Gastroesophageal sphincter (tissue), 4 donors: ENCODE measurements at places on chromosomes 2 and 18. TPM values are rescaled to one million over a fixed set of nuclear protein-coding genes. Genes with fewer than 3 reads are reported as not detected.
A peak's percentile ranks its signal among the peaks of the same experiment; 100 is the strongest.

The GCKR gene
- total RNA-seq: 0.58 TPM

The ASB18 gene
- total RNA-seq: not detected

The NCKAP5 gene
- total RNA-seq: 0.57 TPM

The COX5B gene
- total RNA-seq: 319 TPM

The TMEM150A gene
- 17.6 TPM for total RNA-seq

The RAPGEF4 gene
- total RNA-seq: 3.1 TPM

The TGFBRAP1 gene
- total RNA-seq: 31.5 TPM

The RFTN2 gene
- total RNA-seq: 7.4 TPM

DNA sequence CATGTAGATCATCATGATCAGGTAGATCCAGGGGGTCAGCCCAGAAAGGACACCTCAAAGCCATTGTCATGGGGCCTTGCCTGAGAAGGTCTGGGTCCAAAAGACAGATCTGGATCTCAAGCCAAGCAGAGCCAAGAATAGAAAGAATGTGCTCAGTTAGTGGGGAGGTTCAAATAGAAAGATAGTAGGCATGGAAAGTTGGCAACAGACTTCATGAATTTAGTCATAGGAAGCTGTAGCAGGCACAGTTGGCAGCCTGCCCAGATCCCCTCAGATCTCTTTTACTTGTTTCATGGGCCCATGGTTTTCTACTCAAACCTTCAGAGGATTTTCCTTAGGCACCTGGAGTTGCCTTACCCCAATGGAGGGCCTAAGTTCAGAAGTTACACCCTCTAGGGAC, 767.0 kb downstream of the SLC4A3 start:
- no peak for ATAC-seq

- ATAC-seq: no peak
Measured at GRCh38 chr2:50564766-50565165, 467.2 kb downstream of the NRXN1 start.

- no peak for ATAC-seq
Measured at GRCh38 chr18:43093646-43094045, 21.8 kb downstream of the RIT2 start.

- peak; percentile 81 for ATAC-seq
Measured at GRCh38 chr18:77054606-77055428, 77.8 kb downstream of the MBP start.

DNA sequence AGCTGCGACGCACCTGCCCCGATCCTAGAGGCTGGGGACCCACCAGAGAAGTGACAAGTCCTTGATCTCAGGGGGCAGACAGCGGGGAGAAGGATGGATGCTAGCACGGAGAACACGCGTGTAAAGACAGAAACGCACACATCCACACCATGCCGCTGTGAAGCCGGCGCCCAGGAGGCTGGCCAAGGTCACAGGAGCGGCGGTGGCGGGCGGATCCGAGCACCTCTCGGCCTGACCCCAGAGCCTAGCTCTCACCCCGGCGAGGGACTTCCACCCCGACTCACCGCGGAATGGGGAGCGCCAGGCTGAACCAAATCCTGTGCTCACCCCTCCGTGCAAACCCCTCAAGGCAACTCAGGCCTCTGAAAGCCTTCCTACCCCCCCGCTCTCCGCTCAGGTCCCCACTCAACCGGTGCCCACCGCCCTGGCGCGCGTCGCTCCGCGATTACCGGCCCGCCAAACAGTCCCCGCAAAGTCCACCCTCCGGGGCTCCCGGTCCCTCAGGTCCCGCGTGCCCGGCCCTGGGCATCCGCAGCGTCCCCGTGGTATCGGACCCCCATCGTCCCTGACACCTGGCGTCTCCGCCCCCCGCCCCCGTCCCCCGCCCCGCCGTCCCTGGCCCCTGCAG, 460 bp upstream of the LRRFIP1 start:
- peak; percentile 29 for ATAC-seq

DNA sequence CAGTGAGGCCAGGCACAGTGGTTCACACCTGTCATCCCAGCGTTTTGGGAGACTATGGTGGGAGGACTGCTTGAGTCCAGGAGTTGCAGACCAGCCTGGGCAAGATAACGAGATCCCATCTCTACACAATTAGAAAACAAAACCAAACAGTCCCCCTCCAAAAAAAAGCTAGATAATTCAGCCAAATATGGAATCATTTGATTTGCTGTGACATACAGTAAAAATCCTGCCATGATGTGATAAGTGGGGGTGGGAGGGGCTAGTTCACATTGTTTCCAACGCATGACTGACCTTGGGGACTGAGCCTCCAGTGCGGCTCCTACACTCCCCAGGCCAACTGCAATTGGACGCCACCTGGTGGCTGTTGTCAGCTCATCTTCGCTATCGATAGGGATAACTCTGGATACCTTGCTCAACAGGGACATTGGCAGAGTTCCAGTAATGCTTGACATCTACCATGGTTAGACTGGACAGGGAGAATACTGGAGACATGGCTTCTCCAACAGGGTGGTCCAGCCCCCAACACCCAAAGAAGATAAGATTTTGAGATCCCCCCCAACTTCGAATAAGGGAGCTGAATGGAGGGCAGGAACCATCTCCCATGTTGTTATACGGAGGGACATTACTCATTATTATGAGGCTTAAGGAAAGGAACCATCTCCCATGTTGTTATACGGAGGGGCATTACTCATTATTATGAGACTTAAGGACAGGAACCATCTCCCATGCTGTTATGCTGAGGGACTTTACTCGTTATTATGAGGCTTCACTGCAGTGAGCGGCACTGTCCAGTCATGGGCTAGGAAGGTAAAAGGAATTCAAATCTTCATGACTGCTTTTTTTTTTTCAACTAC, 135.9 kb downstream of the TGIF1 start:
- peak; percentile 86 for ATAC-seq

DNA sequence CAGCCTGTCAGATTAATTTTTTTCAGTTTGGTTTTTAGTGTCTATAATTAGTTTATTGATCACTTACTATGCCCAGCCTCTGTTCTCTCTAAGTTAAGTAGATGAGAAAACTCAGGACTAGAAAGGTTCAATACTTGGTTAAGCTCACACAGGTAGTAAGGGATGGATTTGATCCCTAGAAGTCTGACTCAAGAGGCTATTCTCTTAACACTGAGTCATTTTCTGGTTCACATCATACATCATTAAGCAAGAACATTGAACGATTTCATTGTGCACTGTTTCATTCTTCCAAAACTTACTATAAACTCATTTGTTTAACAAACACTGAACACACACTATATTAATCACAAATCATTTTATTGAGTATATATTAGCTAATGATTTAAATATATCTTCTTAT, 54.1 kb upstream of the SLC38A11 start:
- peak; percentile 65 for ATAC-seq

- no peak for ATAC-seq
Measured at GRCh38 chr2:74525717-74526648, at the start of gene DQX1. Gene DQX1, minus strand, starts transcription at chr2:74526231. Its CDS starts 502 bp downstream, at chr2:74525729.

DNA sequence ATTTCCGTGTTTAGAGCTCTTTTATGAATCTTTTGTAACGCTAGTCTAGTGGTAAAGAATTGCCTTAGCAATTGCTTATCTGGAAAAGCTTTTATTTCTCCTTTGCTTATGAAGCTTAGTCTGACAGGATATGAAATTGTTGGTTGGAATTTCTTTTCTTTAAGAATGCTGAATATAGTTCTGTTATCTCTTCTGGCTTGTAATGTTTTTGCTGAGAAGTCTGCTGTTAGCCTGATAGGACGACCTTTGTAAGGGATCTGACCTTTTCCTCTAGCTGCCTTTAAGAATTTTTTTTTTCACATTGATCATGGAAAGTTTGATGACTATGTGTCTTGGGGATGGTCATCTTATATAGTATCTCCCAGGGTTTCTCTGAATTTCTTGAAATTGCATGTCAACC, 101.1 kb downstream of the TRABD2A start:
- ATAC-seq: no peak

DNA sequence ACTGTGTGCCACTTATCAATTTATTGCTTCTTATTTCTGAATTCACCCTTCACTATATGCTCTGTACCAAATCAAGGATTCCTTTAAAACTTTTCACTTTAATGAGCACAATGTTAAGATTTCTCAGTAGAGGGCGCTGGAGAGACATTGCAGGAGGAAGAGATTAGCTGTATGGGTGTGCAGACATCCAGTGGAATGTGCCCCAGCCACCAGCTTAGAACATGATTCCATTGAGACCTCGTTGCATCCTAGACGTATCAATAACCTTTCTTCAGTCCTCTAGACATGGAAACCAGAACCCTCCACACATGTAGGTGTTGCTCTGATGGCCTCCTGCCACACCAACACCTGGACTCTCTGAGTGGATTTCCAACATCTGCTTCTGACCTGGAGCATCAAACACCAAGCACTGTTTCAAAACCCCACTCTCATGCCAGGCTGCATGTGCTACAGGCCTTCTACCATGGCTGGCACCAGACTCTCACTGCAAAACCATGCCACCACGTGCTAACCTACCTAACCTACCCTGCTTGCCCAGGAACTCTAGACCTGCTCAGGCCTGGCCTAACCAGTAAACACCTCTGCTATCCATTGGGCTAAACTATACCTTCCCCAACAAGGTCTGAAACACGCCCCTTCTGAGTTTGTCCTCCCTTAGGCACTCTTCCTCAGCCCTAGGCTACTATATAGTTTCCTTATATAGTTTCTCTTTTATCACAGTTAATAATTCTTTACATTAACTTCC, 633.2 kb upstream of the PKDCC start:
- no peak for ATAC-seq

DNA sequence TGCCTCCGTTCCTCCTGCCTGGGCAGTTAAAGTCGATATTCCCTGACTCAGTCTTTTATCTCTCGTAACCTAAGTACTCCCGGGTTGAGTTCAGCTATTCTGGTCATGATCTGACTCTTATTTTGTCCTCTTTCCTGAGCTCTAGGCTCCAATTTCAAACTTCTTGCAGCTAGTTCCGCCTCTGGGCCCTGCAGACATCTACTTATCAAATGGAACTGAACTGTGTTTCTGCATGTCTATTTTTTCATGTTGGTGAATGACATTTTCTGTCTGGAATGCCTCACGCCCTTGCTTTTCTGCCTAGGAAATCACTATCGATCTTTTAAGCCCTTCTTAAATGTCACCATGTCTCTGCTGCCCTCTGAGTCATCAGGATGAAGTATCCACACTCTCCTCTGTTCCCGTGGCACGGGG, 101.5 kb downstream of the VAPA start:
- no peak for ATAC-seq

DNA sequence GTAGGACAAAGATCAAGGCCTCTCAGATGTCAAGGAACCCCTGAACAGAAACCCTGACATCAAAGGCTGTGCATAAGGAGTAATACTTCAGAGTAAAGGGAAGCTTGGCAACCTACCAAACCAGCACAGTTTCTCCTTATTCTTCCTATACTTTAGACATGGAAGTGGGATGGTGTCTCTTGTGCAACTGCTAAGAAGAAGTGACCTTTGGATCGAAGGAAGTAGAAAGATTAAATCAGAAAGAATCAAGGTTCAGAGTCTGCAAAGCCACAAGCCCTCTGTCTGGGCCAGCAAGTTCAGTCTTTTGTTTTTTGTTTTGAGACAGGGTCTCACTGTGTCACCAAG, 66.2 kb upstream of the SLC39A10 start:
- ATAC-seq: no peak

GRCh38 chr2:82968358-82968757, 1490.7 kb downstream of the SUCLG1 start:
- no peak for ATAC-seq

GRCh38 chr2:30159766-30160165, 13.0 kb downstream of the YPEL5 start:
- ATAC-seq: no peak

DNA sequence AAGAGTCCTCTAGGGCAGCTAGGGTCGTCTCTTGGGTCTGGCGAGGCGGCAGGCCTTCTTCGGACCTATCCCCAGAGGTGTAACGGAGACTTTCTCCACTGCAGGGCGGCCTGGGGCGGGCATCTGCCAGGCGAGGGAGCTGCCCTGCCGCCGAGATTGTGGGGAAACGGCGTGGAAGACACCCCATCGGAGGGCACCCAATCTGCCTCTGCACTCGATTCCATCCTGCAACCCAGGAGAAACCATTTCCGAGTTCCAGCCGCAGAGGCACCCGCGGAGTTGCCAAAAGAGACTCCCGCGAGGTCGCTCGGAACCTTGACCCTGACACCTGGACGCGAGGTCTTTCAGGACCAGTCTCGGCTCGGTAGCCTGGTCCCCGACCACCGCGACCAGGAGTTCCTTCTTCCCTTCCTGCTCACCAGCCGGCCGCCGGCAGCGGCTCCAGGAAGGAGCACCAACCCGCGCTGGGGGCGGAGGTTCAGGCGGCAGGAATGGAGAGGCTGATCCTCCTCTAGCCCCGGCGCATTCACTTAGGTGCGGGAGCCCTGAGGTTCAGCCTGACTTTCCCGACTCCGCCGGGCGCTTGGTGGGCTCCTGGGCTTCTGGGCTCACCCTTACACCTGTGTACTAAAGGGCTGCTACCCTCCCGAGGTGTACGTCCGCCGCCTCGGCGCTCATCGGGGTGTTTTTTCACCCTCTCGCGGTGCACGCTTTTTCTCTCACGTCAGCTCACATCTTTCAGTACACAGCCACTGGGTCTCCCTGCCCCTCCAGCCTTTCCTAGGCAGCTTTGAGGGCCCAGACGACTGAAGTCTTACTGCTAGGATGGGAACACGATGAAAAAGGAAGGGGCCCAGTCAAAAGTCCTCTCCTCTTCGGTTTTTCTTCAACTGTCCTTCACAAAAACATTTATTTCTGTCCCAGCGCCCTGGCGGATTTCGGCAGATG, 8.1 kb downstream of the SIX2 start:
- ATAC-seq: peak; percentile 16

DNA sequence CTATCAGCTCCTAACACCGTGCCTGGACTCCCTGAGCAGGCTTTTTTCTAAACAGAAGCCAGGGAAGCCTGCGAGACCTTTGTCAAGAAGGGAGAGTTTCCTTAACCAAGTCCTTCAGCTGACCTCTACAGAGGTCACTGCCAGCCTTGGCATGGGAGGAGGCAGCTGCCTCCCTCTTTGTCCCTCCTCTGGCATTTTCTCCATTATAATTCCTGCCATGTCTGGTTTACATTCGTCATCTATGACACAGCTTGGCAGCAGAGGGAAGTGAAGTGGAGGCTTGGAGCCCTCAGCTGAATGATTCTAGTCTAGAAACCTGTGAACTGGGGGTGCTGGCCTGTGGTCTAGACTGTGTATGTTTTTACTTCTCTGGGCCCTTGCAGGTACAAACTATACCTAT, 22.5 kb downstream of the LIPG start:
- no peak for ATAC-seq

DNA sequence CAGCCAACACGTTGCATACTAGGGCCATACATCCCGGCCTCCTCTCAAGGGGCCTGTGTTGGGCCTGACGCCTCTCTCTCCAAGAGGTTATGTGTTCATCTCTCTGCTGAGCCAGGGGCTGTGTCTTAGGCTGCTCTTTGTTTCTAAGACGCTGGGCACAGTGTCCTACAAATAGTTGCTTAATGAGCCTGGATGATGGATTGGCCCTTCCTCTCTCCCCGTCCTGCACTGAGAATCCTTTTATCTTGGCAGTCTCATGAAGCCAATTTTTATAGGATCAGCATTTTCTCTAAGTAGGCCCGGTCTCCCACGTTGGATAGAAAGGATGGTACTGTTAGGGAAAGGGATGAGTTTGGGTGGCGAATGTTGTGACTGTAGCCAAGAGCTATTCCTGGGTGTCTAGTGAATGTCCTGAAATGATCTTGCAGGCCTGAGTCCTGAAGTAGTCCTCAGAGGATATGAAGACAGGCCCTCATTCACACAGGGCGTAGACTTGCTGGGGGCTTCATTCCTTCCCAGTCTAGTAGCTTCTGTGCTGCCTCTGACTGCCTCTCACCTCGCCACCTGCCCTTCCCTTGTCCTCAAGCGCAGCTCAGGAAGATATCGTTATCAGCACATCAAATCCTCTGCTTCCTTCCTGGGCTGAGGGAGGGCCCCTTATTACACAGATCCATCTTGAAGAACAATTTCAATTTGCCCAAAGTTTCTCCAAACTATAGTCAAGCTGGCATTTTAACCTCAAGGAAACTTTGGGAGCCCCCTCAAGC, 8.8 kb downstream of the LBH start:
- ATAC-seq: peak; percentile 61
